Large intestine (tissue), 12 donors: ENCODE measurements at places on chromosomes 11 and 22.

GRCh38 chr11:57776031-57776521 lies 14.5 kb downstream of the CTNND1 start:
- DNase-seq = no peak

GRCh38 chr11:64694026-64694755 lies 28.8 kb downstream of the NRXN2 start:
- DNase-seq = no peak

- no peak for DNase-seq
Observed at GRCh38 chr11:85316967-85317366, 310.2 kb downstream of the DLG2 start.

- DNase-seq = no peak
Observed at GRCh38 chr11:67306769-67307544, 3.6 kb downstream of the SSH3 start.

- no peak for DNase-seq
Observed at GRCh38 chr11:102911758-102912481, 37.1 kb upstream of the MMP12 start.
